ENCODE measurements at places on chromosomes 12 and 14.
A peak's percentile ranks its signal among the peaks of the same experiment; 100 is the strongest.

GRCh38 chr12:83538361-83538965 lies 851.8 kb downstream of the TMTC2 start:
- no peak for DNase-seq

DNA sequence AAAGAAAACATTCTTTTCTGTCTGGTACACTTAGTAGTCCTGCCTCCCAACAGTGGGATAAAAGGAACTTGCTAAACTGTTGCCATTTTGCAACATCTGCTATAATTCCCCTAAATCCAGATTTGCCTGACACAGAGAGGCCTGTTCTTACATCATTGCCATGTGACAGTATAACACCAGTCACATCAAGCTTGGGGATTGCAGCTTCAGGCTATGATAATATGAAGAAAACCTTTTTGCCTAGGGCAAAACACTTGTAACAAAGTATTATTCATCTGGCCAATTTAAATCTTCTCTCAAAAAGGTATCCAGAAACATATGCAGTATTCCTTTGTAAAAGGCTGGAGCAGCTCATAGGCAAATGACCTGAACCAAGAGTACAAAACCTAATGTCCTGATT lies 80.9 kb upstream of the OTX2 start:
- DNase-seq = no peak

GRCh38 chr14:95485222-95485819 lies 31.1 kb downstream of the SYNE3 start:
- DNase-seq = no peak

DNA sequence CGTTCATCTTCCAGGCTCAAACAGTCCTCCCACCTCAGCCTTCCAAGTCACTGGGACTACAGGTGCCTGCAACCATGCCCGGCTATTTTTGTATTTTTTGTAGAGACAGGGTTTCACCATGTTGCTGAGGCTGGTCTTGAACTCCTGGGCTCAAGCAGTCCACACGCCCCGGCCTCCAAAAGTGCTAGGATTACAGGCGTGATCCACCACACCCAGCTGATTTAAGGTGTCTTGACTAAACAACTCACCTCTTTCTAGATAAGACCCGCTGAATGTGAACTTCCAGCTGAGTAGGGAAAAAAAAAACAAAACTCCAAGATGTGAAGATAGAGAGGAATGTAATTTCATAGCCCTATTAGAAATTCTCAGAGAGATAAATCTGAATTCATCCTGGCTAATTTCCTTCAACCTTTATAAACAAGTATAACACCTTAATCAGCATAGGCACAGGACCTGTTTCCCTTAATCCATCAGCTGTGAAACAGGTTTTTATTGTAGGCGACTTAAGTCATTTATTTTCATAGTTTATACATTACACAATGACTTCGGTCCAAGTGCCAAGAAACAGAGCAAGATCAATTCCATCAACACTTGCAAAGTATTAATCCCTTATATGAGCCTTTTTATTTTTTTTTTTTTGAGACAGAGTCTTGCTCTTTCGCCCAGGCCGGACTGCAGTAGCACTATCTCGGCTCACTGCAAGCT lies 51.5 kb downstream of the HCAR2 start:
- no peak for DNase-seq

GRCh38 chr12:58766513-58766870 lies 153.8 kb downstream of the LRIG3 start:
- no peak for DNase-seq

DNA sequence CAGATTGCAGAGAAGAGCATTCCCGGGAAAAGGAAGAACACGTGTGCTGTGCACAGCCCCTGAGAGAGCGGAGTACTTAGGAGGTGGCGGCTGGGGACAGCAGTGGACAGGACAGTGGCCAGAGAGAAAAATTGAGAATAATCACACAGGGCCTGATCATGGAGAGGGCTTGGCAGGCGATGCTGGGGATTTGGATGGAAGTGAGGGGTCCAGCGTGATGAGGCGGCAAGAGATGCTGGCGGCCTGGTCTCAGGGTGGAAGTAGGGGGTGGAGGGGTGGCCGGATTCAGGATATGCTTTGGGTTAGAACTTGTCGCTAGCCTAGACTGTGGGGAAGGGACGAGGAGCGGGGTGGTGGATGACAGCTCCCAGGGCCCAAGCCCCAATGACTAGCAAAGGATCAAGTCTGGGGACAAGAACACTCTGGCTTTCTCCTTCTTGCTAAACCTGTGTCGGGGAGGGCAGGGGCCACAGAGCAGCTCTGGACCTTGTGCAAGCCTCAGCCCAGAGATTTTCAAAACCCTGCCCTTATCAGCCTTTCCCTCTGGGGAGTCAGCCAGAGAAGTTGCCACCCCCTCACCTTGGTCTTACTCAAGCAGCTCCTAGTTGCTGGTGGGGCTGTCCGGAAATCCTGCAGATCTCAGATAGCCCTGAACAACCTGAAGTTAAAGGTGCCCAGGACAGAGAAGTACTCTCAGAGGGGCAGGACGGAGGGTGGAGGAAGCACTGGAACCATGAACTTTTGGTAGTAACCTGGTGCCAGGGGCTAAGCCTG lies 1.3 kb downstream of the HVCN1 start:
- DNase-seq = no peak

DNA sequence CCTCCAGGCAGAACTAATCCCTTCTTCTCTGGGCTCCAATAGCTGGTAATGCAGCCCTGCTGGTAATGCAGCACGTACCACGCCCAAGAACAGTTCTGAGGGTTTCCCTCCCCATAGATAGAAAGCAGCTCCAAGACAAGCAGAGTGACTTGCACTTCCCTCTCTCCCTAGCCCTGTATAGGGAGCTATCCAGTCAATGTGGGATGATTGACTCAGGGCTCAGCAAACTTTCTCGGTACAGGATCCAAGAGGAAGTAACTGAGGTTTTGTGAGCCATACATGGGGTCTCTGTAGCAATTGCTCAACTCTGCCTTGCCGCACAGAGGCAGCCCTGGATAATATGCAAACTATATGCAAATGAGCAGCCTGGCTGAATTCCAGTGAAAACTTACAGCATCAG lies 15.5 kb upstream of the FKBP4 start:
- DNase-seq = no peak

GRCh38 chr14:94058674-94059138 lies 22.3 kb downstream of the DDX24 start:
- DNase-seq = no peak

DNA sequence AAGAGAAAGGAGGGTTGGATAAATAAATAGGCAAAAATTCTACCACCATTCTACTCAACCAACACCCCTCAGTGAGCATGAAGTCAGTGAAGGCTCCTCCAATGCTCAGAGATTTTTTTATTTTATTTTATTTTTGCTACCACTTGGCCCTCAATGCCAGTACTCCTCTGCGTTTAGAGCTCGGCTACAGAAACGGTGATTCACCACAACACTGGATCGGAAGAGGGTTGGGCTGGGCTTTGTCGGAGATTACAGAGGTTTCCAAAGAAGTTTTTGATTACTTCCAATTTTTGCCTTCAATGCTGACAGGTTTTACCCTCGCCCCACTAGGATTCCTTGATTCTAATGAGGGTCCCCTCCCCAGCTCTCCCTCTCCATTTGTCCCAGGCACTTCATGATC lies 1027.2 kb upstream of the TMEM132C start:
- DNase-seq = no peak

DNA sequence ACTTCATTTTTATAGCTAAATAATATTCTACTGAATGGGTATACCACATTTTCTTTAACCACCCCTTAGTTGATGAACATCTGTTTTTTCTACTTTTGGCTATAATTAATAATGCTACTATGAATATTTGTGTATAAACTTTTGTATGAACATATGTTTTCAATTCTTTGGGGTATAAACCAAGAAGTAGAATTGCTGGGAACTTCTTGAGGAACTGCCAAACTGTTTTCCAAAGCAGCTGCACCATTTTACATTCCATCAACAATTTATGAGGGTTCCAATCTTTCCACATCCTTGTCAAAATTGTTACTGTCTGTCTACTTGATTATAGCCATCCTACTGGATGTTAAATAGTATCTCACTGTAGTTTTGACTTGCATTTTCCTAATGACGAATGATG lies 221.8 kb downstream of the PRKD1 start:
- no peak for DNase-seq

- no peak for DNase-seq
These were observed 10.4 kb downstream of the KLRB1 start for GRCh38 chr12:9597365-9597764.

GRCh38 chr14:77559381-77559780 lies 57.1 kb downstream of the SPTLC2 start:
- DNase-seq = no peak

DNA sequence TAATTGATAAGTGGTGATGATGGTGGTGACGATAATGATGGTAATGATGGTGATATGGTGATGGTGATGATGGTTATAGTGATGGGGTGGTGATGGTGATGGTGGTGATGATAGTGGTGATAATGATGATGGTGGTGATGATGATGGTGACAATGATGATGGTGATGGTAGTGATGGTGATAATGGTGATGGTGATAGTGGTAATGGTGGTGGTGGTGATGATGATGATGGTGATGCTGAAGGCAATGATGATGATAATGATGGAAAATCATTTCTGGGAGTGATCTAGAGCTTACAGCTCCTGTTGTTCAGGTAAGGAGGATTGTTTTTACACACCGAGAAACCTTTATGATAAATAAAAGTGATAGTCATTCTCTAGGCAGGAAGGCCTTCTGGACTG lies 33.9 kb downstream of the CCDC63 start:
- no peak for DNase-seq

DNA sequence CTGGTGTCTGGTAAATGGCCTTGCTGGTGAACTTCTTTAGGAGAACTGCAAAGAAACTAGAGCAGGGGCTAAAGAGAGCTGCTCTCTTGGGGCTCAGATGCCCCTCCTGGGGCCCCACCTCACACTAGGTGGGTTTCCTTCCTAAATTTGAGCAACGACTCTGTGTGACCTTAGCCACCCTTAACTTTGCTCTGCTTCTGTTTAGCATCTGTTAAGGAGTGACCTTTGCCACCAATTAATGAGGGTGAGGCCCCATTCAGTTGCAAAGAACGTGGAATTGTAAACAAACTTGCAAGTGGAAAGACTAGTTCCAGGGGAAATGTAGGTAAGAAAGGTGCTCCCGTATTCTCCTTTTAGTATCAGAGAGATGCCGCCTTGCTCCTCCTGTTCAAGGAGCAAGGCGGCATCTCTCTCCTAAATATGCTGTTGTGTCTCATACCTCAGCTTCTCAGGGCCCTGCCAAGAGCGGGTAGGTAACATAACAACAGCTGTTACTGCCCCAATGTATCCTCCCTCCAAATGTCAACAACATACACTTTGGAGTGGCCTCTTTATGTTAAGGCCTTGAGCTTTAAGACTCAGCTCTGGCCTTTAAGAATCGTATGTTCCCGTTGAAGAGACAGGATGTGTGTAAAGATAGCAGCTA lies 77.6 kb upstream of the FUT8 start:
- no peak for DNase-seq

- DNase-seq = no peak
These were observed 244.1 kb downstream of the FBXL14 start for GRCh38 chr12:1350055-1350933.

- no peak for DNase-seq
These were observed 1.4 kb downstream of the BCL11B start for GRCh38 chr14:99270458-99271220.

GRCh38 chr14:21714318-21714929 lies 40.8 kb upstream of the OR4E1 start:
- DNase-seq = no peak

DNA sequence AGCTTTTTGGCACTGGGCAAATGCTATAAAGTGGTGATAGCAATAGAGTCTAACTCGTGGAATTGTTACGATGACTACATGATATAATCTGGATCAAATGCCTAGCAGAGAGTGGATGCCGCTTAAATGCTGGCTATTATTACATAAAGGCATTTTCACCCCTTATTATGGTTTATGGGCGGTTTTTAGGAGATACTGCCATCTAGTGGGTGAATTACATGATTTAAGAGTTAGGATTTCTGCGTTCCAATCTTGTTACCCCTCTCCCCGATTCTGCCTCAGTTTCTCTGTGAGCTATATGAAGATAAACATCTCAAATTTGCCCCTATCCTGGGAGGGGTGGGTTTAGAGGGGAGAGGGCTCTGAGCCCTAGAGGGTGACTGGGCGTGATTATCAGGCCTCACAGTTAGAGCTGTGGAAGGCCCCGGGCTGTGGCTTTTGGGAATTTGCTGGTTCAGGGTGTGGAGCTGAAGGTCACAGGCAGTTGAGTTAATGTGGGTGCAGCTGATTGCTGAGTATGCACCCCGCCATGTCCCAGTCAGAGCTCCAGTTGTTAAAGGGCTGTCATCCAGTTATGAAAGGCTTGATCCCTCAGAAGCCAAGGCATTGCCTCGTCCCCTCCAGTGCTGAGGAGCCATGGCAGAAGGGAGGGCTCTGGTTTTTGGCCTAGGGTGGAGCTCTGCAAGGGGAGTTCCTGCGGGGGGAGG lies 14.4 kb downstream of the CLSTN3 start:
- DNase-seq = no peak

DNA sequence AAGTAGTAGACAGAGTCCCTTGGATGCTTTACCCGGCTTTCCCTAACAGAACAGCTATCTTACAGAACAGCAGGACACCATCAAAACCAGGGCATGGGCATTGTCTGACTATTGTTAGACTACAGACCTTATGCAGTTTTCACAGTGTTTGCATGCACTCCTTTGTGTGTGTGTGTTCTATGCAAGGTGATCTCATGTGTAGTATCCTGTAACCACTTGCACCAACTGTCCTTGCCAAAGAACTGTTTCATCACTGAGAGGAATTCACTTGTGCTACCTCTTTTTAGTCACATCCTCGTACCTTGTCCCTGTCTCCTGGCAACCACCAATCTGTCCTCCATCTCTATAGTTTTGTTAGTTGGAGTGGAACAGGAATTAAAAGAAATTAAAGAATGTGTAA lies 183.6 kb upstream of the PZP start:
- DNase-seq = no peak

DNA sequence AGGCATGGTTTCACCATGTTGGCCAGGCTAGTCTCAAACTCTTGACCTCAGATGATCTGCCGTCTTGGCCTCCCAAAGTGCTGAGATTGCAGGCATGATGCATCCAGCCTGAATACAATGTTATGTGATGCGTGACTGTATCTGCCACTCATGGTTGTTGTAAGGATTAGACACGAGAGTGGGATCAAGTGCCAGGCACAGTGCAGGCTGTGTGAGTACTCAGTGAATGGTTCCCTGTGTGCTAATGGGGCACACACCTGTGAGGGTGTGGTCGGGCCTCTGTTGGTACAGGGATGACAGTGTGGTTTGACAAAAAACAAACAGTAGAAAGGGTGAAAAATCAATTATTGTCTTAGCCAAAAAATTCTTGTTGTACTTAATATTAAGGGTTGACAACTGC lies 61.8 kb downstream of the TECPR2 start:
- DNase-seq = no peak

GRCh38 chr14:78022059-78022458 lies 148.1 kb upstream of the NRXN3 start:
- peak; percentile 61 for DNase-seq

Measured in NCI-H187 treated with DMSO at 0.1 percent for 48 hours (cell line).